ENCODE measurements at places on chromosomes 2 and 18. TPM values are rescaled to one million over a fixed set of nuclear protein-coding genes. Genes with fewer than 3 reads are reported as not detected.

TUBB8B gene
- total RNA-seq: not detected

DNA sequence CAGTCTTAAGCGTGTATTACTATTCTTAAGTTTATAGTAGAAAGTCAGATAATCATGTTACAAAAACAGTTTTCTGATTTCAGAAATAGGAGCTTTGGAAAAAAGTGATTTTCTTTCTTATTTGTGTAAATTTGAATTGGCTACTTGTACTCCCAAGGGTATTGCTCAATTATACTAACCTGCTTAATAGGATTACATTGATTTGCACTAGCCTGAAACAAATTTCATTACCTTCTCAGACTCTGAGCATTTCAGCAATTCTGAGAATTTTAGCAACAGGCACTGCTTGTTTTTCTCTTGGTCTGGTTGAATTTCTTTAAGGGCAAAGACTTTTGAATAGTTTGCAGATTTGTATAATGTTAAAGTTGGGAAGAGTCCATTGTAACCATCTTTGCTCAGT is 87.2 kb upstream of the NXPH2 start:
- H3K36me3 ChIP-seq: no peaks in the 10 kb centered on the region

DNA sequence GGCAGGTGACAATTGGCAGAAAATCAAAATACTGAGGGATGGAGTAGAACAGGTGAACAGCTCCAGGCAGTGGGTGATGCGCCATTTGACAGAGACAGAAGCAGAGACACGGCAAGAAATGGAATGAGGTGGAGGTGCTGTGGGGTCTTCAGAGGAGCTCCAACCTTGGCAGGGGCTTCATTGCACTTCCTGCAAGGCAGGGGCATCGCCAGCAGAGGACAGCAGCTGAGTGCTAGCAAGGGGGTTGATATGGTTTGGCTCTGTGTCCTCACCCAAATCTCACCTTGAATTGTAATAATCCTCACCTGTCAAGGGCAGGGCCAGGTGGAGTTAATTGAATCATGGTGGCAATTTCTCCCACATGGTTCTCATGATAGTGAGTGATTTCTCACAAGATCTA is 42.8 kb downstream of the CCDC68 start:
- DNase-seq: no peak
- H3K4me1 ChIP-seq: no peaks in the 10 kb centered on the region
- H3K27me3 ChIP-seq: no peaks in the 10 kb centered on the region
- H3K27ac ChIP-seq: no peak overlapping the region
- no peaks in the 10 kb centered on the region for H3K36me3 ChIP-seq

GRCh38 chr2:216495656-216496055 is 3.0 kb upstream of the RPL37A start:
- H3K36me3 ChIP-seq: peaks cover 4% of the 10 kb centered on the region
- DNase-seq: no peak
- no peaks in the 10 kb centered on the region for H3K27me3 ChIP-seq

- H3K27me3 ChIP-seq: no peaks in the 10 kb centered on the region
- no peaks in the 10 kb centered on the region for H3K36me3 ChIP-seq
- no peak overlapping the region for H3K27ac ChIP-seq
- no peak for DNase-seq
Observed at GRCh38 chr2:215528555-215528954, 92.7 kb upstream of the FN1 start.

EDAR gene
- total RNA-seq: 7.4 TPM

DNA sequence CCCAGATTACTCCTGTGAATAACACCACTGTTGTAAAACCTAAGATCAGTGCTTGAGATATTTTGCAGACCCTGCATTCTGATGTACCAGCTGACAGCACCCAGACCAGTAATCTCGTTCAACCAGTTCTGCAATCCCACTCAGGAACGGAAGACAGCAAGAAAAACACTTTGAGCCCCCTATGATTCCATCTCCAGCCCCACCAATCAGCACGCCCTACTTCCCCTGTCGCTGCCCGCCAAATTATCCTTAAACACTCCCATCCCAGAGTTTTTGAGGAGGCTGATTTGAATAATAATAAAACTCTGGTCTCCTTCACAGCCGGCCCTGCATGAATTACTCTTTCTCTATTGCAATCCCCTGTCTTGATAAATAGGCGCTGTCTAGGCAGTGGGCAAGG is 173.9 kb upstream of the CDH2 start:
- H3K4me3 ChIP-seq: no peak overlapping the region
- H3K27me3 ChIP-seq: no peaks in the 10 kb centered on the region
- DNase-seq: no peak
- H3K4me1 ChIP-seq: no peaks in the 10 kb centered on the region
- no peak overlapping the region for H3K27ac ChIP-seq

DNA sequence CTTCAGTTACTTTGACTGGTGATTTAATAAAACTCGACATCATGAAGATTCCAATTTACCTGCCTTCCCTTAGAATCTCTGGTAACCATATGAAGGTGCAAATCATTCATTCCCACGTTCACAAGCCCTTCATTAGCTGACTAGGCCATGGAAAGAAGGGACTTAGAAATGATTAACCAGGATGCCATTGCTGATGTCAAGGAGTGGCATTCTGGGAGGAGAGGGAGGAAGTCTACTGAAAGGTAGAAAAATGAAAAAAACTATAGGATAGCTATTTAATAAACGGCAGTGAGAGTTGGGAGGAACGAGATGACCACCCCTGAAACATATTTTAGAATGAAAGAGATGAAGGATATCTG is 1.4 kb downstream of the ATIC start:
- no peak overlapping the region for H3K4me3 ChIP-seq
- DNase-seq: no peak

DNA sequence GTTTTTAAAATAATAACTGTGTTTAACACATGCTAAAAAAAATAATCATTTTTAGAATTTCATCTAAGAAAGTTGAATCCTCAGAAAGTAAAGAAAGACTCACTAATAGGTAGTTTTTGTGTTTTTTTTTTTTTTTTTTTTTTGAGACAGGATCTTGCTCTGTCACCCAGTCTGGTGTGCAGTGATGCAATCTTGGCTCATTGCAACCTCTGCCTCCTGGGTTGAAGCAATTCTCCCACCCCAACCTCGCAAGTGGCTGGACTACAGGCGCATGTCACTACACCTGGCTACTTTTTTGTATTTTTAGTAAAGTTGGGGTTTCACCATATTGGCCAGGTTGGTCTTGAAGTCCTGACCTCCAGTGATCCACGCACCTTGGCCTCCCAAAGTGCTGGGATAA is 7.1 kb downstream of the CKAP2L start:
- H3K27me3 ChIP-seq: no peaks in the 10 kb centered on the region
- no peak overlapping the region for H3K27ac ChIP-seq
- H3K4me1 ChIP-seq: peaks cover 3% of the 10 kb centered on the region

- no peaks in the 10 kb centered on the region for H3K27me3 ChIP-seq
- no peaks in the 10 kb centered on the region for H3K36me3 ChIP-seq
- H3K4me3 ChIP-seq: no peak overlapping the region
- no peak for DNase-seq
Observed at GRCh38 chr2:27932396-27932795, 41.9 kb downstream of the BABAM2 start.

ZNF516 gene
- total RNA-seq: 22.7 TPM

- H3K4me1 ChIP-seq: no peaks in the 10 kb centered on the region
- H3K36me3 ChIP-seq: no peaks in the 10 kb centered on the region
- H3K27me3 ChIP-seq: no peaks in the 10 kb centered on the region
- DNase-seq: no peak
- no peak overlapping the region for H3K27ac ChIP-seq
- no peak overlapping the region for H3K4me3 ChIP-seq
Observed at GRCh38 chr18:48902023-48902855, 48.5 kb downstream of the SMAD7 start.

DNA sequence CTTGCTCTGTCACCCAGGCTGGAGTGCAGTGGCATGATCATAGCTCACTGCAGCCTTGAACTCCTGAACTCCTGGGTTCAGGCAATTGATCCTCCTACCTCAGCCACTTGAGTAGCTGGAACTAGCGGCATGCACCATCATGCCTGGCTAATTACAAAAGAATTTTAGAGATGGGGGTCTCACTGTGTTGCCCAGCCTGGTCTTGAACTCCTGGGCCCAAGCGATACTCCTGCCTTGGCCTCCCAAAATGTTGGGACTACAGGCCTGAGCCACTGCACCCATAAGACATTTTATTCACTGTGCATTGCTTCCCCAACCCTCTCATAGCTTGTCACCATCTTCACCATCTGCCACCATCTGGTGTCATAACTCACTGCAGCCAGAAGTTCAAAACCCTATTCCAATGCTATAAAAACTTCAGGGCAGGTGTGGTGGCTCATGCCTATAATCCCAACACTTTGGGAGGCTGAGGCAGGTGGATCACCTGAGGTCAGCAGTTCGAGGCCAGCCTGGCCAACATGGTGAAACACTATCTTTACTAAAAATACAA is 78.7 kb downstream of the NCAPH start:
- no peak for DNase-seq
- H3K36me3 ChIP-seq: no peaks in the 10 kb centered on the region
- no peak overlapping the region for H3K4me3 ChIP-seq

DNA sequence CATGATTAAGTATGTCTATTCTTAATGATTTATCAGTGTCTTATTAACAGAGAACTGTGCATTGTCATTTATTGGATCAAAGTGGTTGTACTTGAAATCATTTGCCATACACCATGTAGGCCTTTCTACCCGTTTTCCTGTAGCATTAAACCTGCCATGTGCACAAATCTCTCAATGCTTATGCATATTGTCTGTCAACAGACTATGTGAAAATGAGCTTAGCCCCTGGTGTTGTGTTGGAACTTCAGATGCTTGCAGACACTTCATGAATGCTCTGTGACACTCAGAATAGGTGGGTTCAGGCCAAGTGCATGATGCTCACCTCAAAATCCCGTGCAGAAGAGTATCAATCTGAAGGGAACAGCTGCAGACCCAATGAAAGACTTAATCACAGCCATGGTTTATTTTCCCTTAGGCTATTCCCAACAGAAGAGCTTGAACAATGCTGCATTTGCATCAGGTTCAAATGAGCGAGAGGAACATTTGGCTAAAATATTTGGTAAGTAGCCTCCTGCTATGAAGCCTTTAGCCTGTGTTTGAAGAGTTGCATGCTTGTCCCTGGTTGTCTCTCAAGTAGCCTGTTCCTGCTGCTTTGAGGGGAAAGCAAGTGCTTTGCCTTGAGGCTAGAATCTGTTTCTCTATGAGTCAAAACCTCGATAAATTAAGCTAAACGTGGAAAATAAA is 6.1 kb downstream of the C2orf92 start:
- no peaks in the 10 kb centered on the region for H3K27me3 ChIP-seq
- no peak for DNase-seq

- no peak overlapping the region for H3K27ac ChIP-seq
- H3K4me3 ChIP-seq: no peak overlapping the region
- no peak for DNase-seq
- H3K27me3 ChIP-seq: no peaks in the 10 kb centered on the region
Observed at GRCh38 chr2:19643117-19643518, 258.7 kb downstream of the TTC32 start.

VIT gene
- total RNA-seq: not detected

DNA sequence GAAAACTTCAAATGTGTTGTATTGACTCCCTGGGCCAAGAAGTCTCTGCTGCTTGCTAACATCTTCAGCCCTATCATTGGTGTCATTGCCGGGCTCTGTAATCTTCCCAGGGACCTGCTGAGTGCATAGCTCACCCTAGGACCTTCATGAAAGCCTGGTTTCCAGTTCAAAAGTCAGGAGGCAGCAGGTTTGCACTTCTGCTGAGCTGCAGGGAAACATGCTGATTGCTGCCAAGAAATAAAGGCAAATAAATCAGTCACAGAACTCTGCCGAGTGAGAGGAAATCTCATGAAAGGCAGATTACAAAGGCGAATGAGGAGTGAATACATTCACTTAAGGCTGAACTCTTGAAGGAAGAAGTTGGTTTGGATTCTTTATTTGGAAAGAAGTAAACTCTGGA is 1947.6 kb upstream of the CELF4 start:
- no peaks in the 10 kb centered on the region for H3K4me1 ChIP-seq
- DNase-seq: no peak
- H3K36me3 ChIP-seq: no peaks in the 10 kb centered on the region
- H3K4me3 ChIP-seq: no peak overlapping the region

UGT1A10 gene
- not detected for total RNA-seq

SERPINB3 gene
- total RNA-seq: not detected

GRCh38 chr18:45237343-45238098 is 377.8 kb upstream of the SLC14A2 start:
- no peaks in the 10 kb centered on the region for H3K4me1 ChIP-seq
- H3K27me3 ChIP-seq: no peaks in the 10 kb centered on the region
- no peak overlapping the region for H3K27ac ChIP-seq
- no peaks in the 10 kb centered on the region for H3K36me3 ChIP-seq
- H3K4me3 ChIP-seq: no peak overlapping the region

GRCh38 chr2:62013641-62014040 is 108.2 kb downstream of the COMMD1 start:
- no peak overlapping the region for H3K4me3 ChIP-seq
- no peaks in the 10 kb centered on the region for H3K36me3 ChIP-seq
- H3K27ac ChIP-seq: no peak overlapping the region
- DNase-seq: no peak

GRCh38 chr18:79422022-79422782 is 26.5 kb downstream of the NFATC1 start:
- peaks cover 24% of the 10 kb centered on the region for H3K4me1 ChIP-seq
- DNase-seq: no peak
- no peaks in the 10 kb centered on the region for H3K27me3 ChIP-seq
- H3K4me3 ChIP-seq: no peak overlapping the region
- H3K27ac ChIP-seq: no peak overlapping the region

- no peaks in the 10 kb centered on the region for H3K36me3 ChIP-seq
- H3K4me1 ChIP-seq: peaks cover 4% of the 10 kb centered on the region
- no peak for DNase-seq
- H3K4me3 ChIP-seq: no peak overlapping the region
- no peak overlapping the region for H3K27ac ChIP-seq
- no peaks in the 10 kb centered on the region for H3K27me3 ChIP-seq
Observed at GRCh38 chr2:28650266-28650584, 101.4 kb upstream of the PPP1CB start.

GRCh38 chr18:55419947-55420664 is 167.9 kb downstream of the TCF4 start:
- H3K27me3 ChIP-seq: no peaks in the 10 kb centered on the region
- no peak for DNase-seq
- no peaks in the 10 kb centered on the region for H3K4me1 ChIP-seq
- no peaks in the 10 kb centered on the region for H3K36me3 ChIP-seq
- no peak overlapping the region for H3K4me3 ChIP-seq

GRCh38 chr2:72896446-72896845 is 9.2 kb downstream of the SPR start:
- no peak for DNase-seq
- H3K4me3 ChIP-seq: no peak overlapping the region
- H3K27me3 ChIP-seq: peaks cover 74% of the 10 kb centered on the region
- no peaks in the 10 kb centered on the region for H3K4me1 ChIP-seq
- H3K27ac ChIP-seq: no peak overlapping the region

GRCh38 chr2:131754929-131755720 is 227.4 kb downstream of the CCDC74A start:
- no peaks in the 10 kb centered on the region for H3K36me3 ChIP-seq
- H3K4me1 ChIP-seq: no peaks in the 10 kb centered on the region
- H3K4me3 ChIP-seq: no peak overlapping the region
- no peak overlapping the region for H3K27ac ChIP-seq

Measured in T-cell (primary cell).